Activated gamma-delta T cell treated with Interleukin-2 at 50 U/mL for 16 hours (primary cell): ENCODE measurements at places on chromosomes 2 and 18.

DNA sequence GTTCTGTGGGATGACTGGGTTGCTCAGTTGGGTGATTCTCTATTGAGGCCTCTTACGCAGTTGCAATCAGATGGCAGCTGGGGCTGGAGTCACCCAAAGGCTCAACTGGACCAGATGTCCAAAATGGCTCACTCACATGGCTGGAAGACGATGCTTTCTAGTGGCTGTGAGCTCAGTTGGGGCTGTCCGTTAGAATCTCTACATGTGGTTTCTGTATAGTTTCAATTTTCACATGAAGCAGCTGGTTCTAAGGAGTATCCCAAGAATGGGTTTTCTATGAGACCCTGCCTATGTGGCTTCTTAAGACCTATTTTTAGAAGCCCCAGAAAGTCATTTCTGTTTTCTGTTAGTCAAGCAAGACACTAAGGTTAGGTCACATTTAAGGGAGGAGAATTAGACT is 4.4 kb downstream of the XRCC5 start:
- DNase-seq = no peak

GRCh38 chr2:68303033-68303901 is 16.5 kb downstream of the CNRIP1 start:
- DNase-seq = no peak

- DNase-seq = no peak
Observed at GRCh38 chr2:2577407-2577831, 246.3 kb upstream of the MYT1L start.

DNA sequence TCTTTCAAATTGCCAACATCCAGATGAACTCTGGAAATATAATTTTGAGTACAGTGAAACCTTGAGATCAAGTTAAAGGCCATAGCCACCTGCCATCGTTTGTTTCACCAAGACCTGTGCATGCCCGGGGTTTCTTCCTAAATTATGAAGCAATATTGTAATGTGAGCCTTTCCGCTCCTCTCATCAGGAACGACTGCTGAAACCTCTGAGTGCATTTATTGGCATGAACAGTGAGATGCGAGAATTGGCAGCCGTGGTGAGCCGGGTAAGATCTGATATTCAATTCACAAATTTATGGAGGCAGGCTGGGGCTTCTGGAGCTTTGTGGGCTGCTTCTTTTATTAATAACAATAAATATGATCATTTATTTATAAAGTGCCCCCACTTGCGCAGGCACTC is 27.7 kb upstream of the ELOA2 start:
- DNase-seq = no peak

GRCh38 chr2:223712642-223713041 is 110.5 kb upstream of the SCG2 start:
- no peak for DNase-seq

GRCh38 chr18:27985832-27986231 is 191.1 kb downstream of the CDH2 start:
- no peak for DNase-seq
